ENCODE measurements at places on chromosomes 2 and 18.

- DNase-seq = no peak
- no peak overlapping the region for H3K4me3 ChIP-seq
- H3K27ac ChIP-seq = no peak overlapping the region
- H3K27me3 ChIP-seq = no peaks in the 10 kb centered on the region
- H3K4me1 ChIP-seq = no peaks in the 10 kb centered on the region
- H3K36me3 ChIP-seq = no peaks in the 10 kb centered on the region
Observed at GRCh38 chr2:55965276-55965675, 41.7 kb upstream of the EFEMP1 start.

DNA sequence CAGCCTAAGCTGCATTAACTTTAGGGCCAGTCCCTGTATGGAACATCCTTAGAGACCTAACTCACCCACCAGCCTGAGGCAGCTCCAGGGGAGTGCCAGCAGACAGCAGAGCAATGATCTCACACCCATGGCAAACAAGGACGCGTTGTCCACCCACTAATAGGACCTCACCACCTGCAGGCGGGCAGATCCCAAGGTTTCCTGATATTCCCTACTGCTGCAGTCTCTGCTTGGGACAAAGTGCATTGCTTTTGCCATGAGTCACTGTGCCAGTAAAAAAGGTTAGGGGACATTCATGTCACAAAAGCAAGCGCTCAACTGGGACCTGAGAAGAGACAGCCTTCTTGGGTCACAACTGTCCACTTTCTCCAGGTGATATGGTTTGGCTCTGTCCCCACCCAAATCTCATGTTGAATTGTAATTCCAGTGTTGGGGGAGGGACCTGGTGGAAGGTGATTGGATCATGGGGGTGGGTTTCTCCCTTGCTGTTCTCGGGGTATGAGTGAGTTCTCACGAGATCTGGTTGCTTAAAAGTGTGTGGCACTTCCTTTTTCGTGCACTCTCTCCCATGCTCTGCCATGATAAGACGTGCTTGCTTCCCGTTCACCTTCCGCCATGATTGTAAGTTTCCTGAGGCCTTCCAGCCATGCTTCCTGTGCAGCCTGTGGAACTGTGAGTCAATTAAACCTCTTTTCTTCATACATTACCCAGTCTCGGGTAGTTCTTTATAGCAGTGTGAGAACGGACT lies 160.2 kb downstream of the MIB1 start:
- no peak overlapping the region for H3K4me3 ChIP-seq
- no peaks in the 10 kb centered on the region for H3K27me3 ChIP-seq
- no peak overlapping the region for H3K27ac ChIP-seq
- H3K36me3 ChIP-seq = no peaks in the 10 kb centered on the region
- no peaks in the 10 kb centered on the region for H3K4me1 ChIP-seq

DNA sequence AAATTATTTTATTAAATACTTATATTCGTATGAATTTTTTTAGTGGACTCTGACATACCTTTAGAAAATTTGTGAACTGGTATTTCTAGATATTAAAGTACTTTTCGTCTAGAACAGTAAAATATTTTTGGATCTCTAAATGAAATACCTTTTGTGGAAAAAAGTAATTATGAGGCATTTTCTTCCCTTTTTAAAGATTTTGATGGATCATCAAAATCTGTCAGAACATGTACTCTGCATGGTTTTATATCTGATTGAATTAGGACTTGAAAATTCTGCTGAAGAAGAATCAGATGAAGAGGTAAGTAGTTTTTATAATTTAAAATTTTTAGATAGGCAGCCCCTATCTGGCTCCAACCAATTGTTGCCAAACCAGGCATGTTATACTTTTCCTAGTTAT lies 118.8 kb downstream of the UBR3 start:
- no peak overlapping the region for H3K4me3 ChIP-seq
- H3K27ac ChIP-seq = no peak overlapping the region
- no peak for DNase-seq
- no peaks in the 10 kb centered on the region for H3K36me3 ChIP-seq

- no peak overlapping the region for H3K27ac ChIP-seq
- no peaks in the 10 kb centered on the region for H3K36me3 ChIP-seq
Observed at GRCh38 chr18:37258131-37258530, 307.5 kb downstream of the CELF4 start.

GRCh38 chr2:176184749-176185148 lies 3.7 kb upstream of the HOXD1 start:
- peaks cover 10% of the 10 kb centered on the region for H3K4me1 ChIP-seq
- H3K36me3 ChIP-seq = no peaks in the 10 kb centered on the region
- DNase-seq = no peak
- H3K27ac ChIP-seq = no peak overlapping the region
- H3K27me3 ChIP-seq = peaks cover 54% of the 10 kb centered on the region

DNA sequence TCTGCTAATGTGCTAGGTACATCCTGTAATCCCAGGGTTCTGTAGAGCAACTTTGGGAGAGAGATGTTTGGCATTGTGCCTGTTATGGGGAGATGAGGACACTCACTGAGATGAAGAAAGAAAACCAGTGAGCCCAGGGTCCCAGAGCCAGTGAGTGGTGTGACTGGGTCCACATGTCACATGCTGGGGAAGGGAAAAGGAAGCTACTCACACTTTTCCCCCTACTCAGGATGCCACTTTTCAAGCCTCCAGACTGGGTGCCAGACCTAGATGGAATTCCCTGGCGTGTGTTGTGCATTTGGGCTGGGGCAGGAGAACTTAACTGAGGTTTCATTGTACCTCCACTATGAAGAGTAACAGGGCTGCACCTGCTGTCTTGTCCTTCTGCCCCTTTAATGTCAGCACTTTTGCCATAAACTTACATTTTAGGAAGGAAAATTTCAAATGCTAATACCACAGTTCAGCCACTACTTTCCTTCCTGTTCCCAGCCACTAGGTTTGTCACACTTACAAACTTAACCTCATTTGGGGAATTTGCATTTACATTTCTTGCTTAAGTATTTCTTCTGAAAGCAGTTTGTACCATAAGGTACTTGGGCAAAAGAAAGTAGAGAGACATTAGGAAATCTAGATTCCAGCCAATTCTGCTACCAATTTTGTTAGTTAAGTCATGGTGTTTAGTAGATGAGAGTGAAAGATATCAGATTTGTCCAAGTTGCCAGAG lies 10.2 kb downstream of the INSIG2 start:
- peaks cover 2% of the 10 kb centered on the region for H3K36me3 ChIP-seq
- no peak overlapping the region for H3K4me3 ChIP-seq
- H3K4me1 ChIP-seq = no peaks in the 10 kb centered on the region
- DNase-seq = no peak
- H3K27me3 ChIP-seq = no peaks in the 10 kb centered on the region

- DNase-seq = no peak
- H3K36me3 ChIP-seq = no peaks in the 10 kb centered on the region
- H3K27ac ChIP-seq = no peak overlapping the region
- no peak overlapping the region for H3K4me3 ChIP-seq
- peaks cover 62% of the 10 kb centered on the region for H3K27me3 ChIP-seq
Observed at GRCh38 chr2:176138526-176138922, 9.0 kb downstream of the HOXD8 start.

- no peaks in the 10 kb centered on the region for H3K27me3 ChIP-seq
- no peak overlapping the region for H3K27ac ChIP-seq
- DNase-seq = no peak
- no peak overlapping the region for H3K4me3 ChIP-seq
Observed at GRCh38 chr2:41500895-41501294, 546.9 kb upstream of the PKDCC start.

DNA sequence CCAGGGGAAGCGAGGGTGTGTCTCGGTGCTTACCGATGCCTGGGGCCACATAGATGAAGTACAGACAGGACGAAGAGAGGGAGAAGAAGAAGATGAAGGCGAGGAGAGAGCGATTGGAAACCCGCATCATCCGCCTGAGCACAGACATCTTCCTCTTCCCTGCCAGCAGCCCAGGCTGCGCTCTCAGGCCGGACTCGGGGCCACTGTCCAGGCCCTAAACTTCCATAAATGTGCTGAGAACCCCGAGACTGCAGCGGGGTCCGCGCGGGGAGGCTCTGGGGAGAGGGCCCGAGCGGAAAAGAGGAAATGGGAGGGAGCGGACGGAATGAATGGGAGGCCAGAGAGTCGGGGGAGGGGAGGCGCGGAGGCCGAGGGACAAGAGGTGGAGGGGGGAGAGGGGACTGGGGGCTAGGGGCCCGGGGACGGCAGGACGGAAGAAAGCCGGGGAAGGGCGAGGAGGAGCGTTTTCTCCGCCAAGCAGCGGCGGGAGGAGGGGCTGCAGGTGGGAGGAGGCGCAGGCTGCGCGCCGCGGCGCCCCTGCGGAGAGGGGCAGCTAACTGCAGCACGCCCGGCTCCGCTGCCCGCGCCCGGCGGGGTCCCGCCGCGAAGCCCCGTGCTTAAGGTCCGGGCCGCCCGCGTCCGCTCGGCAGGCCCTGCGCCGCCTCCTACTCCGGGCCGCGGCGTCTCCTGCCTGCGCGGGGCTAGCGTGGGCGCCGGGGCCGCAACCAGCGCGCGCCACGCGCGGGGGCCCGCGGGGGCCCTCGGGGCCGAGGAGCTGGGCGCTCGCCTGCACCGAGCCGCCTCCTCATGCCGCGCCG lies at the start of gene B4GALT6:
TSS of gene B4GALT6 (minus strand) at position 303 of the 818 bp plus-strand sequence. CDS start at position 148, 155 bp downstream.
- peaks cover 6% of the 10 kb centered on the region for H3K4me1 ChIP-seq
- peak within 1 kb of the TSS; percentile 80 for H3K4me3 ChIP-seq
- no peaks in the 10 kb centered on the region for H3K36me3 ChIP-seq

DNA sequence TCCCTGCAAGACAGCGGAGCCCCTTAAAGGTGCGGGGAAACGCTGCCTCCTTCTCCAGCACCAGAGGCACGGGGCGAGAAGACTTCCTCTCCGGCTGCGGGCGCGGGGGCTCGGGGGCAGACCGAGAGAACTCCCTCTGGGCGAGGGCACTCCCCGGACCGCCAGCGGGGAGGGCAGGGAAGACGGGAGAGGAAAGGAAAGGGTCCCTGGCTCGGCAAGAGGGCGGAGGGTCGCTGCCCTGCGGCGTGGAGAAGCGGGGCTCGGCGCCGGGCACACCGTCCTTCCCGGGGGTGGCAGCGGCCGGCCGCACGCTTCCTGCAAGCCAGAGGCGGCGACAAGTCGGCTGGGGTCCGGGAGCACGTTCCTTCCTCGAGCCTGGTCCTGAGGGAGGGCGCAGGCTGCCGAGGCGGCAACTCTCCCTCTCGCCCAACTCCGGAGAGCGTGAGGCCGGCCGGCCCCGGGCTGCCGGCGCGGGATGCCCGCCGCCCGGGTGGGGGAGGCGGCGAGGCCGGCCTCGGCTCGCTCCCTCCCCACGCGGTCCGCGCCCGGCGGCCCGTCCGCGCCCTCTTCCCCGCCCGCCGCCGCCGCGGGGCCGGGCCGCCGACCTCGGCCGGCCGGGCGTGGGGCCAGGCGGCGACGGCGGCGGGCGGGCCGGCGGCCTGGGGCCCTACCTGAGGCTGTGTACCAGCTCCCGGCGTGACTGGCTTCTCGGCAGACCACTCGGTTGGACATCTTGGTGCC lies 1.1 kb downstream of the MEMO1 start:
- no peaks in the 10 kb centered on the region for H3K27me3 ChIP-seq
- H3K27ac ChIP-seq = peak overlapping the region; percentile 87
- no peaks in the 10 kb centered on the region for H3K4me1 ChIP-seq
- no peak for DNase-seq
- H3K36me3 ChIP-seq = no peaks in the 10 kb centered on the region
- H3K4me3 ChIP-seq = peak overlapping the region; percentile 86

DNA sequence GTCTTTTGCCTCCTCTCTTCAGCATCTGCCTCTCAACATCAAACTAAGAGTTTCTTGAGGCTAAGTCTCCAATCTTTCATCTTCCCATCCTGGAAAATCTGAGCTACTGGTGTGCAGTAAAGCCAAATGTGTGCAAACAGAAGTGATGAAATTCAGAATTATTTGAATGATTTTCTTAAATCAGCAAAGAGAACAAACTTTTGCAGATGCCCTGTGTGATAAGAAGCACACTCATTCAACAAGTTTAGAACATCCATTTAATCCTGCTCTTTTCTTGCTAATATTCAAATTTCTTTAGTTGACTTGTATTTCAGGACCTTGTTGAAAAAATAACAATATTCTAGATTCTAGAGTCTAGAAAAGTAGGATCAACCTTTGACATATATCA lies 1374.9 kb upstream of the CELF4 start:
- H3K27ac ChIP-seq = no peak overlapping the region
- DNase-seq = no peak
- H3K4me3 ChIP-seq = no peak overlapping the region
- no peaks in the 10 kb centered on the region for H3K27me3 ChIP-seq
- H3K36me3 ChIP-seq = no peaks in the 10 kb centered on the region

GRCh38 chr2:39865751-39866150 lies 86.7 kb upstream of the THUMPD2 start:
- H3K4me3 ChIP-seq = no peak overlapping the region
- H3K27ac ChIP-seq = no peak overlapping the region
- DNase-seq = no peak

DNA sequence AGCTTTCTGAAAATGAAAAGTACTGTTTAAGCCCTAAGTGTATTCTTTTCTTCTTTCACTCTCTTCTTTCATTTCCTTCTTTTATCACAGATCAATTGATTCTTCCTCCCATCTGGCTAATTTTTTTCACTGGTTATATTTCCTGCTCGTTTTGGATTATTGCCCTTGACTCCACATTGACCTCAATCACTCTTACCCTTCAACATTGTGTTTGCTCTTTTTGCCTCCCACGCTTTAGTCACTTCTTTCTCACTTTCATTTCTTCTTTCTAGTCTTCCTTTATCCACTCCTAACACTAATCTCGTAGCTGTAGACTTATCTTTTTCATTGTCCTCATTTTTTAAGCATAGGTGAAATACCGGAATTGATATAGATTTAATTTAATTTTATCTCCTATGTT lies 320.3 kb upstream of the VRK2 start:
- DNase-seq = no peak
- H3K27ac ChIP-seq = no peak overlapping the region
- H3K27me3 ChIP-seq = no peaks in the 10 kb centered on the region
- H3K36me3 ChIP-seq = no peaks in the 10 kb centered on the region

DNA sequence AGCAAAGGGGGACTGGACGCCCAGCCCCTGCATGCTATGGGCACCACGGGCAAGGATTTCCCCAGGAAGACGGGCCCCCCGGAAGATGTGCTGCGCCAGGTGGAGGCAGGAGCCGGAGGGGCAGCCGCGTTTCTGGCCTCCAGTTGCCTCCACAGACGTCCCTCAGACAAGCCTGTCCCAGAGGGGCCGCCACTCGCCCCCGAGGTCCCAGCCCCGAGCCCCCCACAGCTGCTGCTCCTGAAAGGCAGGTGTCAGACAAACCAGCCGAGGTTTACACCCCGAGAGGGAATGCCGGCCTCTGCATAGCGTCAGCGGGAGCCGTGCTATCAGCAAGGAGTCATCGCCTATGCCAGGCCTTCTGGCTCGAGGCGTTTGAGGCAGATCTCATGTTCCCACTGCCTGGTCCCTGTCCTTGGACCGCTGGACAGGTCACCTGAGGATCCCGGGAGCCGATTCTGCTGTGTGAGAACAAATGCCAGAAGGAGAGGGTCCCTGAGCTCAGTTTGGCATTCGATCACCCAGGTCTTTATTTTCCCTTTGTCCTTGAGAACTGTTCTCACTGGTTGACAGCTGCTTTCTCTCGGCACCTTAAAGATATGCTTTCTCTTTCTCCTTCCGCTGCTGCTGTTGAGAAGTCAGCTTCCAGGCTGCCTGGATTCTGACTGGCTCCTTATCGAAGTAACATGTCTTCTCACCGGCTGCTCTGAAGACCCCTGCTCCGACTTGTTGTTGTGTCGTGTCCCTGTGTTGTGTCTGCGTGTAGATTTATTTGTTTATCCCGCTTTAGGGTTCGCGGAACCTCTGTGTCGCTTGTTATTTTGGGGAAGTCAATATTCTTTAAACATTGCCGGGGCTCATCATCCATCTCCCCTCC lies 20.6 kb downstream of the CROCC2 start:
- DNase-seq = peak; percentile 34
- H3K27me3 ChIP-seq = no peaks in the 10 kb centered on the region
- H3K4me3 ChIP-seq = no peak overlapping the region
- no peak overlapping the region for H3K27ac ChIP-seq
- H3K36me3 ChIP-seq = no peaks in the 10 kb centered on the region
- no peaks in the 10 kb centered on the region for H3K4me1 ChIP-seq

GRCh38 chr2:177799531-177799930 lies 273.0 kb downstream of the PDE11A start:
- H3K36me3 ChIP-seq = no peaks in the 10 kb centered on the region
- no peaks in the 10 kb centered on the region for H3K27me3 ChIP-seq
- no peak overlapping the region for H3K27ac ChIP-seq
- H3K4me1 ChIP-seq = no peaks in the 10 kb centered on the region
